ENCODE measurements at places on chromosomes 1 and 21.

GRCh38 chr1:30847358-30847972 is 61.1 kb downstream of the SDC3 start:
- DNase-seq: no peak

DNA sequence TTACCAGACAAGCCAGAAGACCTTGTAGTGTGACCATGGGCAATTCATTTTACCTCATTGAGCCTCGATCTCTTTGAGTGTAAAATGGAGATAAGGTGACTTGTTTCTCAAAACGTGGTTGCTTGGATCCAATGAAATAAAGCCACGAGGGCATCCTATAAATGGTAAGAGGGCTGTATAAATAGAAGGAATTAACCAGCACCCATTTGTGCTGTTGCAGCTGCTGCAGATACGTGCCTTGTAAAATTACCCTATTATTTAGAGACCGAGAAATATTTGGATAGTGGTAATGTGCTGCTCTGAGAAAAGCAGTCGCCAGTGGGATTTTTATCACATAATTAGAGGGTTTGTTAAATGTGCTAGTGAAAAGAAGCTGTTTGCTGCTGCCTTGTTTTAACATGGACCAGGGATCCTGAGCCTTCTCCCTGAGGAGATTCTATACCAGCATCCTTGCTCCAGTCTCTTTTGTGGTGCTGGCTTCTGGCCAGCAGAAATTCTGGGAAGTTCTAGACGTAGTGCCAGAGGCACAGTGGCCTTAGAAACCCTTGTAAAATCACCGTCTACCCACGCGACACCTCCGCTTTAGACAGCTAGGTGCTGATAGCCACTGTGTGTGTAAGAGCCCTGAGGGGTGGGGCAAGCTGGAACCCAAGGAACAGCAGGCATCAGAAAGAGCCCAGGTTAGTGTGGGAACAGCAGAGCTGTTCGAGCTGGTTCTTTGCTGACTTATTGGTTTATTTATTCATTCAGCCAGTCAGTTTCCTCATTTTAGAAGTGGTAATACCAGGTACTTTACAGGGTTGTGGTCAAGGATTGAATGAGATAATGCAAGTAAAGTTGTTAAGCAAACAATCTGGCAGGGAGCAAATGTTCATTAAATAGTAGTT is 137.5 kb downstream of the NOS1AP start:
- DNase-seq: peak; percentile 6

GRCh38 chr1:45455162-45455561 is 35.8 kb downstream of the TESK2 start:
- DNase-seq: no peak

- no peak for DNase-seq
Observed at GRCh38 chr1:182766881-182767645, 22.5 kb upstream of the NPL start.

Measured in common myeloid progenitor, CD34-positive (primary cell).